T-helper 1 cell (primary cell): ENCODE measurements at places on chromosomes 13 and 19.

- DNase-seq, result no peak
Measured at GRCh38 chr19:17582613-17583012, 27.2 kb downstream of the COLGALT1 start.

GRCh38 chr13:30149248-30149647, 158.1 kb downstream of the KATNAL1 start:
- no peak for DNase-seq

GRCh38 chr19:40533508-40533907, 43.2 kb upstream of the SHKBP1 start:
- DNase-seq, result no peak

GRCh38 chr13:43838909-43839308, 40.6 kb downstream of the CCDC122 start:
- no peak for DNase-seq

GRCh38 chr19:37872383-37872782, 34.0 kb downstream of the WDR87 start:
- DNase-seq, result no peak

DNA sequence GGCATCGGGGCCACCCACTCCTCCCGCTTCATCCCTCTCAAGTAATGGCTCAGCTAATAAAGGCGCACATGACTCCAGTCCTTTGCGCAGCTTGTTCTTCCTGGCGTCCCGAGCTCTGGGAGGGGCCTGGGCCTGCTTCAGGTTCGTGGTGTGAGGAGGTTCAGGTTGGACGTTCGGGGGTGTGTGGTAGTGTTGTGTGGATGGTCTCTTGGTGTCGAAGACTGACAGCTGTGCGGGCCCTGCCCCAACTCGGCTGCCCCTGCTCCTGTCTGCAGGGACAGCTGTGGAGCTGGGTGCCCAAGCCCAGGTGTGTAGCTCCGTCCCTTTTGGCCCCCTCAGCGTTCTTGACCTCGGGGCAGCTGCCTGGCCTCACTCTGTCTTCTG, 2.2 kb downstream of the RPS15 start:
- no peak for DNase-seq

DNA sequence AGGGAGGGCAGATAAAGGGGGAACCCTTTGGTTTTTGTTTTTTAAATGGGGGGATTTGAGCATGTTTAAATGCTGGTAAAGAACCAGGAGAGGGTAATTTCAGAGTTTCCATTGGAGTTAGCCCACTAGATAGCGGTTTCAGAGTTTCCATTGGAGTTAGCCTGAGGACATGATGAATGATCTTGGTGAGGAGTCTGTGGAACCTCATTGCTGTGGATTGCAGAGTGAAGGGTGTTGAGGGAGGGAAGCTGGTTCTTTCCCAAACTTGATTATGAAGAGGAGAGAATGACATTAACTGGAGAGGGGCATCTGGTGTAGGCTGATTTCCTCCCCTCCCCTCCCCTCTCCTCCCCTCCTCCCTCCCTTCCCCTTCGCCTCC, 5.0 kb downstream of the WASF3 start:
- DNase-seq, result no peak

DNA sequence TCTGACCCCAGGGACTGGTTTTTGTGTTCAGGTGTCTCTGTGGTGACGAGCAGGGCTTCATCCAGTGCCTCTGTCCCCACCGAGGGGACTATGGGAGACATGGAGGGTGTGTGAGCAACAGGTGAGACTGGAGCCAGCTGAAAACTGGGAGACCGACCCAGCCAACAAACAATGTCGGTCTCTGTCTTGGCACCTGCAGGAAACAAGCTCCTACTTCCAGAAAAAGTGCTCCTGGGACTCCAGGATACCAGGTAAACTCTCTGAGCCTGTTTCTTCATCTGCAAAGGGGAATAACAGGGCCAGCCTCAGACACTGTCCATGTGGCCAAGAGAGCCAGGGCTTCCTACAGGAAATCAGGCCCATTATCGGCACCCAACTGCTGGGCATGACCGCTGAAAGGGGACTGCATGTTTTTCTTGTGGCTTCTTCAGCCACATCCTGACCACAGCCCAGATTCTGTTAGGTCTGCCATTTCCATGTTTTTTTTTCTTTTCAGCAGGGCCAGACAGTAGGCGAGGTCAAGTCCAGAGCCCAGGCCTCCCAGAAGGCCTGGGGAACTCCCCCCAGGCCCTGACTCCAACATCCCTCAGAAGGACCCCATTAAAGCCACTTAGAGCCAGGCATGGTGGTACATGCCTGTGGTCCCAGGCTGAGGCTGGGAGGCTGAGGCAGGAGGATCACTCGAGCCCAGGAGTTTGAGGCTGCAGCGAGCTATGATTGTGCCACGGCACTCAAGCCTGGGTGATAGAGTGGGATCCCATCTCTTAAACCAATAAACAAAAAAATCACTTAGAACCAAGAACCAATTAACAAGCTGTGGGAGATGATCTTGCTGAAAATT, 836 bp upstream of the BST2 start:
- DNase-seq, result no peak

GRCh38 chr13:49561062-49561410, 24.3 kb downstream of the RCBTB1 start:
- no peak for DNase-seq
